ENCODE measurements at places on chromosomes 1 and 21.

DNA sequence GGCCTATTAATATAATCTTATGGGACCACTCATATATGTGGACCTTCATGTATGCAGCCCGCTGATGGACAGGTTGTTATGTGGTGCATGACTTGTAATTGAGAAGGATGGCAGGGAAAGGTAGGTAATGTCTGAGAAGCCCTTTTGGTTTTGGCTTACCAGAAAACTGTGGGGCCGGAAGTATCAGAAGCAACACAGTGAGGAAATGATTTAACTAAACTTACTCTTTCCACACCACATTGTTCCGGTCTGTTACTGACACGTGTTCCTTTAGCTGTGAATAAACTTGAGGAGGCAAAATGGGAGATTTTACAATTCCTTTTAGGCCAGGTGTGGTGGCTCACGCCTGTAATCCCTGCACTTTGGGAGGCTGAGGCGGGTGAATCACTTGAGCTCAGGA, 32.4 kb downstream of the KIF1B start:
- DNase-seq, result no peak
- H3K4me1 ChIP-seq, result no peaks in the 10 kb centered on the region
- no peak overlapping the region for H3K27ac ChIP-seq
- no peaks in the 10 kb centered on the region for H3K36me3 ChIP-seq
- no peak overlapping the region for H3K4me3 ChIP-seq

- DNase-seq, result no peak
- H3K4me1 ChIP-seq, result no peaks in the 10 kb centered on the region
- H3K27me3 ChIP-seq, result no peaks in the 10 kb centered on the region
- H3K36me3 ChIP-seq, result no peaks in the 10 kb centered on the region
Observed at GRCh38 chr1:49294539-49294938, 517.8 kb upstream of the BEND5 start.

DNA sequence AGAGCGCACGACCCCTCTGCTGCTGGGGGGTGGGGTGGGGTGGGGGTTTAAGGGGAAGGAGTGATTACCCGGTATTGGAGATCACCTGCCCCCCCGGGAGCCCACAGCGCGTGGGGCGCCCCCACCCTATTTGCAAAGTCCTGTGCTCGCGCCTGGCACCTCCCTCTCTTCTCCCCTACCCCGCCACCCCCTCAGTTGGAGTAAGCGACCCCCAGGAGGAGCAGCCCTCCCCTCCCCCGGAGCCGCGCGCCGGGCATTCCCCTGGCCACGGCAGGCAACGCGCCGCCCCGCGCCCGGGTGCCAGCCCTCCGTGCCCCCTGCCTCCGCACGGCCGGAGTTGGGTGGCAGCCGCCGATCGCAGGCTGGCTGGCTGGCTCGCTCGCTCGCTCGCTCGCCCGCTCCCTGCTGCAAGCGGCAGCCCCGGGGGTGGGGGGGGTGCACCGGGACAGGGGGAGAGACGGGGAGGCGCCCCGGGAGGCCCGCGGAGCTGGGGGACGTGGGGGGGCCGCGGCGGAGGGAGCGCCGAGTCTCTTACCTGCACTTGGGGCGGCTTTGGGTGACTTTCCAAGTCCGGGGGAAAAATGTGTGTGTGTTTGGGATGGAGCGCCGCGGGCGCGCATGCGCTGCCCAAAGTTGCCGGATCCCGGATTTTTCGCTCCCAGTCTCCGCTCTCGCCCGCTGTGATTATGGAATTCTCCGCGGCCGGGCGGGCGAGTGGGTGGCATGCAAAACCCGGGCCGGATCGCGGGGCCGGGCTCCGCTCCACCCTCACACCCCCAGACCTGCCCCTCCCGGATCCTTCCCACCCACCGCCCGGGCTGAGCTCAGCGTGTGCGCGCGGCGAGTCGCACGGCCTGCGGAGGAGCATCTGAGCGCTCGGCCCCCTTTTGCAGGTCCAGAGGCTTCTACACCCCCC, at the start of gene CASZ1:
Gene CASZ1 (minus strand): TSS at position 618 of the 916 bp plus-strand sequence. CDS start 102,757 bp downstream, outside the sequence.
- no peaks in the 10 kb centered on the region for H3K36me3 ChIP-seq
- DNase-seq, result no peak
- no peak within 1 kb of the TSS for H3K27ac ChIP-seq
- no peak within 1 kb of the TSS for H3K4me3 ChIP-seq
- peaks cover 32% of the 10 kb centered on the region for H3K27me3 ChIP-seq

DNA sequence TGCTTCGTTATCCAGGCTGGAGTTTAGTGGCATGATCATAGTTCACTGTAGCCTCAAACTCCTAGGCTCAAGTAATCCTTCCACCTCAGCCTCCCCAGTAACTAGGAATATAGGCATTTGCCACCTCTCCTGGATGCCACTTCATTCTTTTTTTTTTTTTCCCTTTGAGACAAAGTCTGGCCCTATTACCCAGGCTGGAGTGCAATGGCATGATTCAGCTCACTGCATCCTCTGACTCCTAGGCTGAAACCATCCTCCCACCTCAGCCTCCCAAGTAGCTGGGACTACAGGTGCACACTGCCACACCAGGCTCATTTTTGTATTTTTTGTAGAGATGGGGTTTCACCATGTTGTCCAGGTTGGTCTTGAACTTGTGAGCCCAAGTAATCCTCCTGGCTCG, 19.3 kb downstream of the OSBPL9 start:
- H3K4me1 ChIP-seq, result no peaks in the 10 kb centered on the region
- DNase-seq, result no peak
- H3K36me3 ChIP-seq, result no peaks in the 10 kb centered on the region
- H3K27ac ChIP-seq, result no peak overlapping the region
- H3K4me3 ChIP-seq, result no peak overlapping the region

GRCh38 chr1:52032785-52033131, 852 bp downstream of the KTI12 start:
- peak overlapping the region; percentile 78 for H3K27ac ChIP-seq
- DNase-seq, result no peak
- peak overlapping the region; percentile 86 for H3K4me3 ChIP-seq
- H3K36me3 ChIP-seq, result peaks cover 4% of the 10 kb centered on the region

GRCh38 chr1:5574641-5575040, 417.6 kb downstream of the NPHP4 start:
- DNase-seq, result no peak
- no peaks in the 10 kb centered on the region for H3K27me3 ChIP-seq
- no peaks in the 10 kb centered on the region for H3K4me1 ChIP-seq

DNA sequence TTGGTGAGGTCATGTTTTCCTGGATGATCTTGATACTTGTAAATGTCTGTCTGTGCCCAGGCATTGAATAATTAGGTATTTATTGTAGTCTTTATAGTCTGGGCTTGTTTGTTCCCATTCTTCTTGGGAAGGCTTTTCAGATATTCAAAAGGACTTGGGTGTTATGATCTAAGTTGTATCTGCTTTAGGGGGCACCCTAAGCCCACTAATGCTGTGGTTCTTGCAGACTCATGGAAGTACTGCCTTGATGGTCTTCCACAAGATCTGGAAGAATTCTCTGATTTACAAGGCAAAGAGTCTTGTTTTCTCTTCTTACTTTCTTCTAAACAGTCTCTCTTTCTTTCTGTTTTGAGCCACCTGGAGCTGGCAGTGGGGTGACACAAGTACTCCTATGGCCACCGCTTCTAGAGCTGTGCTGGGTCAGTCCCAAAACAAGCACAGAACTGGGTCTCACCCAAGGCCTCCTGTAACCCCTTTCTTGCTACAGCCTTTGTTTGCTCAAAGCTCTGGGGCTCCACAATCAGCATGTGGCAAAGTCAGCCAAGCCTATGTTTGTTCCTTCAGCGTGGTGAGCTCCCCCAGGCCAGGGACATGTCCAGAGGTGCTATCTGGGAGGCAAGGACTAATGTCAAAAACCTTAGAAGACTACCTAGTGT, 12.6 kb downstream of the VN1R5 start:
- no peak for DNase-seq
- no peak overlapping the region for H3K27ac ChIP-seq

- H3K27me3 ChIP-seq, result no peaks in the 10 kb centered on the region
- no peaks in the 10 kb centered on the region for H3K4me1 ChIP-seq
- H3K4me3 ChIP-seq, result no peak overlapping the region
- H3K36me3 ChIP-seq, result no peaks in the 10 kb centered on the region
Observed at GRCh38 chr1:204782118-204782700, 88.5 kb upstream of the NFASC start.

DNA sequence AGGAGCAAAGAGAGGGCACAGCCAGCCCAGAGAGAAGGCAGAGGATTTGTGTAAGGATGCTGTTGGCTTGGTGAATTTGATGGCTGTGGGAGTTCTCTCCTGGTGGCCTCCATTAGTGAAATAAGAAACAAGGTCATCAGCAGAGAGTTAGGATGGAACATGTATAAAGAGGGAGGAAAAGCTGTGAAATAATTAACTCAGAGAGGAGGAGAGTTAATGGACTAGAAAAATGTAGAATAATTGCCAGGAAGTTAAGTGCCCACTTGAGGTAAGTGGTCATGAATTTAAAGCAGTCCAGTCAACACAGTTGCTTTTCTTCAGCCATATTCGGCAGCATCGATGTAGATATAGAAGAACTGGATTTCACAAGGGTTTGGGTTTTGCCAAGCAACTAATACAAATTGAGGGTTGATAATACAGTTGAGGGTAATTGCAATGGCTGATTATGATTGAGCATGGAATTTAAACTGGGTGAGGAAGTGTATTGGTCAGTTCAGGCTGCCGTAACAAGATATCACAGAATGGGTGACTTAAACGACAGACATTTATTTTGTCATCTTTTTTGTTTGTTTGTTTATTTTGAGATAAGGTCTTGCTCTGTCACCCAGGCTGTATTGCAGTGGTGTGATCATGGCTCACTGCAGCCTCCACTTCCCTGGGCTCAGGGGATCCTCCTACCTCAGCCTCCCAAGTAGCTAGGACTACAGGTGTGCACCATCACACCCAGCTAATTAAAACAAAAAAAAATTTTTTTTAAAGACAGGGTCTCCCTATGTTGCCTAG, 31.7 kb upstream of the KLF17 start:
- H3K27me3 ChIP-seq, result no peaks in the 10 kb centered on the region
- H3K4me3 ChIP-seq, result no peak overlapping the region
- H3K4me1 ChIP-seq, result no peaks in the 10 kb centered on the region
- H3K36me3 ChIP-seq, result no peaks in the 10 kb centered on the region
- H3K27ac ChIP-seq, result no peak overlapping the region

DNA sequence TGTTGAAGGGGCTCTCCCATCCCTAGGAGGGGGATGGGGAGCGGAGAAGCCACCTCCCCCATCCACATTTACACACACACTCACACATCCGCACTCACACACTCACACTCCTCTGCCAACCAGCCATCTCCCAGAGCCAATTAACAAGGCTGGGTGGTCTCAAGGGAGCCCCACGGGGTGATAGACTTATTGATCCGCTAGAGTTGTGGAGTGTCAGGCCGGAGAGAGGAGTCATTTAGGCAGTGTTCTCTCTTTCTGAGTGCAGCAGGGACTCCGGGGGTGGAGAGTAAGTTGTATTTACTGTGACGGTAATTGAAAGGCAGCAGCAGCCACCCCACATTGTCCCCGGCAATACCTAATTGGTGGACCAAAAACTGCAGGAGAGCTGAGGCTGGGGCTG, 61.6 kb downstream of the KLHDC7A start:
- H3K36me3 ChIP-seq, result no peaks in the 10 kb centered on the region
- H3K4me3 ChIP-seq, result no peak overlapping the region
- H3K4me1 ChIP-seq, result no peaks in the 10 kb centered on the region
- no peaks in the 10 kb centered on the region for H3K27me3 ChIP-seq
- no peak for DNase-seq

- no peak for DNase-seq
- H3K27me3 ChIP-seq, result no peaks in the 10 kb centered on the region
- no peak overlapping the region for H3K4me3 ChIP-seq
- no peaks in the 10 kb centered on the region for H3K4me1 ChIP-seq
- no peaks in the 10 kb centered on the region for H3K36me3 ChIP-seq
- no peak overlapping the region for H3K27ac ChIP-seq
Observed at GRCh38 chr1:227234998-227235405, 83.3 kb downstream of the CDC42BPA start.

- H3K27ac ChIP-seq, result no peak overlapping the region
- no peaks in the 10 kb centered on the region for H3K27me3 ChIP-seq
- no peaks in the 10 kb centered on the region for H3K36me3 ChIP-seq
- no peak for DNase-seq
- H3K4me3 ChIP-seq, result no peak overlapping the region
Observed at GRCh38 chr1:51000651-51001050, 30.6 kb downstream of the CDKN2C start.

- no peak overlapping the region for H3K27ac ChIP-seq
- H3K36me3 ChIP-seq, result no peaks in the 10 kb centered on the region
- H3K4me3 ChIP-seq, result no peak overlapping the region
- DNase-seq, result no peak
- H3K27me3 ChIP-seq, result no peaks in the 10 kb centered on the region
- no peaks in the 10 kb centered on the region for H3K4me1 ChIP-seq
Observed at GRCh38 chr1:116726872-116727820, 27.1 kb upstream of the CD2 start.

- no peak overlapping the region for H3K4me3 ChIP-seq
- no peak for DNase-seq
- H3K27ac ChIP-seq, result no peak overlapping the region
- H3K27me3 ChIP-seq, result no peaks in the 10 kb centered on the region
- H3K4me1 ChIP-seq, result no peaks in the 10 kb centered on the region
- no peaks in the 10 kb centered on the region for H3K36me3 ChIP-seq
Observed at GRCh38 chr1:110563089-110563488, 43.1 kb downstream of the KCNA2 start.

DNA sequence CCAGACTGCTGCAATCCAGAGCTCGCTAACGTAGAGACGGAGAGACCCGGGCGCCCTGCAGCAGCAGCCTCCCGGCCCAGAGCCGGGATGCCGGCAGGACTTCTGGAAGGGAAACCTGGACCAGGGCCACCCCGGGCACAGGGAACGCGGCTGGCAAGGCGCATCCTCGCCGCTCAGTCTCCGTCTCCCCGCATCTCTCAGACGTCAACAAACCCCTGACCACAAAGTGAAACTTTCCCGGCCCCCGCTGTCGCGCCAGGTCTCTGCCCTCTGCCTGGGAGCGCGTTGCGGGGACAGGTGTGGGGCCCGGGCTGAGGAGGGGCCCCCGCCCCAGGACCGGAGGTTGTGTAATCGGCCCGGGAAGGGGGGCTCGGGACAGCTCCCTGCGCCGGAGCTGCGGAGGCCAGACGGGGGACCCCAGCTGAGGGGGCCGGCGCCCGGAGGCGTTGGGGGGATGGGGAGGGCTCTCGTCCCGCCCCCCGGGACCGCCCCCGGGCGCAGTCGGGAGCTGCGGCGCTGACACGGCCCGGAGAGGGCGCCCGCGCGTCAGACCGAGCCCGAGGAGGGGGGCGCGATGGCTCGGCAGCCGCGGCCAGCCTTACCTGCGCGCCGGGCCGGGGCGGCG, 116.6 kb upstream of the HIVEP3 start:
- peak overlapping the region; percentile 92 for H3K4me3 ChIP-seq
- H3K36me3 ChIP-seq, result no peaks in the 10 kb centered on the region
- peak overlapping the region; percentile 62 for H3K27ac ChIP-seq

GRCh38 chr1:2982615-2983318, 38.5 kb upstream of the ACTRT2 start:
- H3K27ac ChIP-seq, result no peak overlapping the region
- no peaks in the 10 kb centered on the region for H3K27me3 ChIP-seq
- H3K4me1 ChIP-seq, result no peaks in the 10 kb centered on the region
- DNase-seq, result no peak

Measured in effector memory CD4-positive, alpha-beta T cell (primary cell).